ENCODE measurements at places on chromosomes 1 and 21. TPM values are rescaled to one million over a fixed set of nuclear protein-coding genes. Genes with fewer than 3 reads are reported as not detected.

FCRLA gene
- 2.6 TPM for total RNA-seq

MCM3AP gene
- total RNA-seq = 55.8 TPM

DNA sequence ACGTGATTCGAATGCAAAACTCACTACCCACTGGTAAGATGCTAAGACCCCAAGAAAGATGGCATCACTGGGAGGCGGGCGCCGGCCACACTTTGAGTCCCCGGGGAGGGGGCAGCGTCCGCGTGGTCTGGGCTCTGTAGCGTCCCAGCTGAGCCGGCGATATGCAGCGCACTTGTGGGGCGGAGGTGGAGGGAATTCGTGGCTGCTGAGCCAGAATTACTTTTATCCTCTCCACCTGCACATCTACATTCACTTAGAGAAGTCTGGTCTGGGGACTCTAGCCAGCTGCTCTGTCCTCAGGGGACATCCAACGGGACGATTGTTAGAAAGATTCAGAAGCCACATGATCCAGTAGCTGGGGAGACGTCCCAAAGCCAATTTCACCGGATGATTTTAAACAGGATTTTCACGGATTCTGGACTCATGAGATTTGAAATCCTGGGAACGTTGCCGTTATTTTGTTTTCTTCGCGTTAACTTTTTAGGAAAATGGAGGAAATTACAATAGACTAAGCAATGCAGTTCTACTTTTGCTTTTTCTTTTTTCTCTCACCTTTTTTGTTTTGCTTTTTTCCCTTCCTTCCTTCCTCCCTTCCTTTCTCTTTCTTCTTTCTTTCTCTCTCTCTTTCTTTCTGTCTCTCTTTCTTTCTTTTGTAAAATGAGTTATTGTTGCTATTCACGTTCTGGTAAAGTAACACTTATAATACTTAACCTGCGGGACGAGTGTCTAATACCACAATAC, 1.3 kb downstream of the JAM2 start:
- peak; percentile 66 for DNase-seq

GRCh38 chr1:107590900-107591622, 373.9 kb downstream of the VAV3 start:
- peak; percentile 11 for DNase-seq

Data from stomach (tissue), 19 donors.